ENCODE measurements at places on chromosomes 2 and 18.

DNA sequence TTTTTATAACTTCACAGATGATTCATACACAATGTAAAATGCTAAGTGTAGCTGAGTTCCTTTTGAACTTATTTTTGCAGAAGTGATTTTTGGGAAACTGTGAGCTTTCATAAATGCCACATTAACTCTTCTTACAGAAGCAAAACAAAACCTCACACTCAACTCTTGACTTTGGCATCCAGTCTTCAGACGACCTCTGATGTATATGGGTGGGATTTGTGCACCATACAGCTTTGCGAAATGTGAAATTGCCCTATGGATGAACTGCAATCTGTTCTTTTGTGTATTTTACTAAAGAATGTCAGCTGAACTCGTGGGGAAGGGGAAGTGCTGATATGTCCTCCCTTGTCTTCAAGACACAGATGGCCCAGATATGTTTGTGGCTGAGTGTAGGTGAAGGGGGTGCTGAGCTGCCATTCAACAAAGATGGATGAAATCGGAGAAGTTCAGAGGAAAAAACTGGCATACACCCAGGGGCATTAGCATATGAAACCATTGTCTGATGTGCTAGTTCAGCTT lies 218.3 kb downstream of the PTGR3 start:
- peak; percentile 19 for DNase-seq

DNA sequence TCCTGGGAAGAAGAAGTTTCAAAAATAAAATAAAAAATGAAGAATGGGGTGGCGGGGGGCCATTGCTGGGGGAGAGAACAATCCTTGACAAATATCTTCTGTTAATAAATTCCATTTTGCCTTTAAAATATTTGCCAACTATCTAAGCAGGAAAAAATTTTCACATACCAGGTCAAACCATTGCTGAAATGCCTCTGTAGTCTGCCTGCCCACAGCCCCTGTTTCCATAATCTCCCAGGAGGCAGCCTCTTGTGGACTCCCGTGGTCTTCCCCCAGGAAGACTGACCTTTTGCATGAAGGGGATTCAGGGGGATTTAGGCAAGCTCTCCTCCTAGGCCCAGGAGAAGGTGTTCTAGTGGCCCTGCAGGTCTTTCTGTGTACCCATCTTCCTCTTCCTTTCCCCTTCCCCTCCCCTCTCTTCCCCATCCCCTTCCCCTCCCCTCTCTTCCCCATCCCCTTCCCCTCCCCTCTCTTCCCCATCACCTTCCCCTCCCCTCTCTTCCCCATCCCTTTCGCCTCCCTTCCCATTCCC lies 61.0 kb downstream of the RPL37A start:
- peak; percentile 62 for DNase-seq

- peak; percentile 84 for DNase-seq
Observed at GRCh38 chr18:11245879-11246278, 96.5 kb upstream of the PIEZO2 start.

DNA sequence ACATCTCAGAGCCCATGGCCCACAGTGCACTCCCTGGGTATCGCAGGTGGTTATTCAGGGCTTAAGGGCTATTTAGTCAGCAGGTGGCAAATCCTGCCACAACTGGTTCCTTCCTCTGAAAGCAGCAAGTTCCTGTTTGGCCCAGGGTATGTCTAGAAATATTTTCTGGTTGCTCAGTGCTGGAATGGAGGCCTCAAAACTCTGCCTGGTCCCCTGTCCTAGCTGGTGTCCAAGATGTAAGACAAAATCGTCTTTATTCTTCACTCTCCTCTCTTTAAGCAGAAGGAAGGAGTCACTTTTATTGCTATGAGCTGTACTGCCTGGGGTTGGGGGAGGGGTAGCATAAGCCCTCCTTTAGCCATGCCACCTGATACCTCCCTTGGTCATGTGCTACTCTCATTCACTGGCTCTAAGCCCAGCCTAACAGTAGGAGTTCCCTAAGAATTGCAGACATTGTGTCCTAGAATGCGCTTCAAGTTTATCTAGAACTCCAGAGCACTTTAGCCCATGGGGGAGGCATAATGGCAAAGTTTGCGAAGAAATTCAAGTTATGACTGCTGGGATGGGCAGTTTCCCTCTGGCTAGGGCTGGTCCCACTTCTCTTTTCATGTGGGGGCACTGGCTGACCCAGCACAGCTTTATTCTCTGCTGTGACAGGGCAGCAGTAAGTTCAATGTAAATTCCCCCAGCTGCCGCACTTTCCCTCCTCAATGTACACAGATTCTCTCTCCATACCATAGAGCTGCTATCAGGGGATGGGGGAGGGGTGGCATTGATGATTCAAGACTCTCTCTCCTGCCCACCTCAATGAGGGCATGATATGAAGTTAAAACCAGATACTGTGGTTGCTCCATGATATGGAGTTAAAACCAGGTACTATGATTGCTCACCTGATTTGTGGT lies 27.1 kb upstream of the CWC22 start:
- peak; percentile 75 for DNase-seq

DNA sequence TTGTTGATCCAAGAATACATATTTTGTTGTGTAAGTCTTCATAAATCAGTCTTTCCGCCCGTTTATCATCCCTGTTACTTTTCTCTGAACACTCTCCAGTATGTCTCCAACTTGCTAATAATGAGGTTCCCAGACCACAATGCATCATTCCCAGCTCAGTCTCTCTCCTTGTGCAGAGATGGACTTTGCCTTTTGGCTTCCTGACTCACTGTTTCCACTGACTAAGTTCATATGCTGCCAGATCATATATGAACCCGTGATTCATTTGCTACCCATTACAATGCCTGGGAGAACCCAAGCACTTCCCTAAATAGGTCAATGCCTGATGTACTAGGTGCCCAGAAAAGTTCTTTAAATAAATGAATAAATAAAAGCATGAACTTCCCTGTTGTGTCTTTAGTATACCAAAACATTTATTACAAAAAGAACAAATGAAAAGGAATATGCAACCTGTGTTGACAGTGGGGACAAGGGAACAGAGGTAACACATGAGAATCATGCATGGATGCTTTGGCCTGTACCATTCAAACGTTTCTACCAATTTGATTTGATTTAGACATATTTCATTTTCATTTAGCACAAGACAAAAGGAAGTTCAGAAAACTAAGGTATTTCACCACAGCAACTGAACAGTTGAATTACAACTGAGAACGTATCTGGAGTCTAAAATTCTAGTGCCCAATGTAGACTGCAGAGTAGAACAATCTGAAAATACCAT lies 215.4 kb upstream of the HNRNPA3 start:
- peak; percentile 95 for DNase-seq

- peak; percentile 25 for DNase-seq
Observed at GRCh38 chr2:65261676-65262075, 34.0 kb downstream of the ACTR2 start.

GRCh38 chr2:241018051-241018891 lies 19.9 kb downstream of the SNED1 start:
- no peak for DNase-seq

- DNase-seq = peak; percentile 64
Observed at GRCh38 chr18:36284671-36285295, 12.7 kb upstream of the FHOD3 start.

Data from fibroblast of skin of right quadriceps (primary cell).